ENCODE measurements at places on chromosomes 5 and 9. TPM values are rescaled to one million over a fixed set of nuclear protein-coding genes. Genes with fewer than 3 reads are reported as not detected.

GRCh38 chr5:175813943-175814630, 57.3 kb upstream of the CPLX2 start:
- no peaks in the 10 kb centered on the region for H3K4me1 ChIP-seq
- H3K27ac ChIP-seq: no peak overlapping the region
- H3K36me3 ChIP-seq: no peaks in the 10 kb centered on the region
- DNase-seq: no peak
- H3K27me3 ChIP-seq: no peaks in the 10 kb centered on the region

DNA sequence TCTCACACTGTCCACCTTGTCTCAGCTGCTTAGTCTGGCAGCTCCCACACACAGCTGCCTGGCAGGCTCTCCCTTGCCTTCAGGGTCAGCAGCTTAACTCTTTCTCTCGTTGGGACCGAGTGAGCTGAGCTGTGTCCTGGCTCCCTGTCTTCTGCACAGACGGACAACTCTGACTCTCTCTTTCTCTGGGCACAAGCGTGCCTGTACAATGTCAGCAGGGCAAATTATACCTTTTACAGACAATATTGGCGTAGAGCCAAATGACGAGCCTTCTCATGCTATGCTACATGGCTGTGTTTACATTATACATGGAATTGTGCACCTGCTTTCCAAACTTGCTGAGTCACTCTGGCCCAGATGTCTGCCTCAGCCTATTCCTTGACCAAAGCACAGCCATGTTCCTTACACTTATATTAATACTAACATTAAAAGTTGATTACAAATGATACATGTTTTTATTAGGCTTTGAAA, 188.6 kb downstream of the CYLC2 start:
- DNase-seq: no peak
- no peaks in the 10 kb centered on the region for H3K36me3 ChIP-seq

DNA sequence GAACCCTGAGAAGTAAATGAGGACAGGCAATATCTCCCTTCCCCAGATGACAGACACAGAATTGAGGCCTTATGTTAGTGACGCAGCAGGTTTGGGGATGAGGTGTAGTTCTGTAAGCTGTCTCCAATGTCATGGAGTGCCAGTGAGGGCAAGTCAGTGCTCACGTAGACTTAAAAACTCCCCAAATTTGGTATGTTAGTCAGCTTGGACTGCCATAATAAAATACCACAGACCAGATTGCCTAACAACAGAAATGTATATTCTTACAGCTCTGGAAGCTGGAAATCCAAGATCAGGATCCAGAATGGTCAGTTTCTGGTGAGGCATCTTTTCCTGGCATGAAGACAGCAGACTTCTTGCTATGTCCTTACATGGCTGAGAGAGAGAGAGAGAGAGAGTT, 14.9 kb downstream of the FOXI1 start:
- no peaks in the 10 kb centered on the region for H3K27me3 ChIP-seq
- no peaks in the 10 kb centered on the region for H3K4me1 ChIP-seq
- no peaks in the 10 kb centered on the region for H3K36me3 ChIP-seq
- no peak overlapping the region for H3K4me3 ChIP-seq
- DNase-seq: no peak
- no peak overlapping the region for H3K27ac ChIP-seq

- H3K27ac ChIP-seq: no peak overlapping the region
- no peak for DNase-seq
- no peaks in the 10 kb centered on the region for H3K27me3 ChIP-seq
- H3K36me3 ChIP-seq: no peaks in the 10 kb centered on the region
- H3K4me3 ChIP-seq: no peak overlapping the region
- H3K4me1 ChIP-seq: no peaks in the 10 kb centered on the region
Measured at GRCh38 chr5:123610665-123611405, 98.9 kb downstream of the CSNK1G3 start.

DNA sequence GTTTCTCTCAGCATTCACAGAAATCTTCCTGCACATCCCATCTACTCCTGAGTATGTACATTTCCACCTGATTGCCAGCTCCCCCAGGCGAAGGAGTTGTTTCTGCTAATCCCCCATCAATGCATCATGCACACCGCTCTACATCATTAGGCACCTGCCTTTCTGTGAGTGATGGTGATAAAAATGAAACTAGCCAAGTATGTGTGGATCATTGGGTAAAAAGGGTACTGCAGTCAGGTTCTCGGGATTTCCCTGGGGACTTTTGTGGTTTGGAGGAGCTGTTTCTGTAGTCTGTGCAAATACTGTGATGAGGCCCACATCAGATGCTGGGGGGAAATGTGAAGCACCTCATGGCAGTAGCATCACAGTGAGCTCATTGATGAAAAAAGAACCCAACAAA, 30.4 kb downstream of the CAMK4 start:
- no peaks in the 10 kb centered on the region for H3K27me3 ChIP-seq
- no peaks in the 10 kb centered on the region for H3K36me3 ChIP-seq
- no peak overlapping the region for H3K27ac ChIP-seq
- H3K4me1 ChIP-seq: no peaks in the 10 kb centered on the region
- no peak for DNase-seq

DNA sequence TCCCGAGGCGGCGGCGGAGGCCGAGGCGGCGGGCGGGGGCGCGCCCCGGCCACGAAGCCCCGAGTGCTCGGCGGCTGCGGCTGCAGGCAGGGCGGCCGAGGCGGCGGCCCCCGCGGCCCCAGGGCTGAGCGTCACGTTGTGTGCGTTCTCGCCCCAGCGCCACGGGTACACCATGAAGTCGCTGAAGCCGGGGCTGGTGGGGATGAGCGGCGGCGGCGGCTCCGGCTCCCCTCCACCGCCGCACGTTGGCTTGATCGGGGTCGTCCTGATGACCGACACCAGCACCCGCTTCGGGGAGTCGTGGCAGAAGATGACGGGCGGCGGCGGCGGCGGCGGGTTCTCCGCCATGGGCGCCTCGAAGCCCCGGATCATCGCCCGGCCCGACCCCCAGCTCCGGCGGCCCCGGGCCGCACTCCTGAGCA, 498 bp downstream of the ZNF367 start:
- H3K4me1 ChIP-seq: peaks cover 4% of the 10 kb centered on the region
- DNase-seq: no peak
- no peaks in the 10 kb centered on the region for H3K36me3 ChIP-seq
- peak overlapping the region; percentile 99 for H3K27ac ChIP-seq
- H3K27me3 ChIP-seq: no peaks in the 10 kb centered on the region

The TRPM6 gene
- total RNA-seq: 1.2 TPM

DNA sequence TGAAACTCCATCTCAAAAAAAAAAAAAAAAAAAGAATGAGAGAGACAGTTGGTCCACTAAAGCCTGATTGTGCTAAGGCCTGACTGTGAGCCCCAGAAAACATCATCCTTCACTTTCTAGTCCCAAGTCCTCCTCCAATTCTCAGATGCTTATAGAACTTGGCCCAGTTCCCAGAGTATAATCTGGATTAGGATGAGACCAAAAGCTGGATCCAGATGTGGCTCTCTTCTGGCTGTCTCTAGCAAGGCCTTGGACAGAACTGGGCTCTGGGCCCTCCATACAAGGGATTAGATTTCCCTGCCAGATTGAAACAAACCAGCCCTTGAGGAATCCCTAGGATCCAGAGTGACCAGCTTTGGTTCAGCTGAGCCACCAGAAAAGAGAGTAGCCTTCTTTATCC, 98.4 kb upstream of the ZNF366 start:
- no peak overlapping the region for H3K27ac ChIP-seq
- no peaks in the 10 kb centered on the region for H3K36me3 ChIP-seq
- no peaks in the 10 kb centered on the region for H3K4me1 ChIP-seq
- H3K4me3 ChIP-seq: no peak overlapping the region
- DNase-seq: no peak

The C9orf153 gene
- total RNA-seq: 0.80 TPM

The LTC4S gene
- 6.7 TPM for total RNA-seq

- no peak overlapping the region for H3K27ac ChIP-seq
- no peak for DNase-seq
- H3K36me3 ChIP-seq: no peaks in the 10 kb centered on the region
- no peak overlapping the region for H3K4me3 ChIP-seq
Measured at GRCh38 chr9:14043483-14043882, 270.5 kb downstream of the NFIB start.

DNA sequence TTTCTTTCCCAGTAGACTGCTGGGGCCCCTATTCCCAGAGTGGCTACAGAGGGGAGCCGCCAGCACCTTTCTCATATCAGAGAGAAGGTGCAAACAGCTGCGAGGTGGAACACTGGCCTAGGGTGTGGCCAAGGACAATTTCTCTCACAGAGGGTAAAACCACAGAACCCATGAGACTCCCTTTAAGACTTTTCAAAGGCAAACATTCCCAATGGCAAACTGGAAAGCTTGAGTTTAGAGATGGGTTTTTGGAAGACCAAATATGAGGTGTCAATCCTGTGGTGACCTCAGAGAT, 335.1 kb upstream of the PIK3R1 start:
- H3K27ac ChIP-seq: peak overlapping the region; percentile 67
- H3K4me1 ChIP-seq: peaks cover 10% of the 10 kb centered on the region
- no peaks in the 10 kb centered on the region for H3K27me3 ChIP-seq
- no peak overlapping the region for H3K4me3 ChIP-seq
- H3K36me3 ChIP-seq: no peaks in the 10 kb centered on the region
